Karpas-422 (cell line): ENCODE measurements at places on chromosomes 13 and 19.
A peak's percentile ranks its signal among the peaks of the same experiment; 100 is the strongest.

- H3K36me3 ChIP-seq: no peaks in the 10 kb centered on the region; the same call in 1 of the 2 replicates
- no peaks in the 10 kb centered on the region for H3K27me3 ChIP-seq
- H3K4me3 ChIP-seq: no peak overlapping the region
- DNase-seq: no peak
Measured at GRCh38 chr13:96966415-96967102, 27.7 kb downstream of the OXGR1 start.

DNA sequence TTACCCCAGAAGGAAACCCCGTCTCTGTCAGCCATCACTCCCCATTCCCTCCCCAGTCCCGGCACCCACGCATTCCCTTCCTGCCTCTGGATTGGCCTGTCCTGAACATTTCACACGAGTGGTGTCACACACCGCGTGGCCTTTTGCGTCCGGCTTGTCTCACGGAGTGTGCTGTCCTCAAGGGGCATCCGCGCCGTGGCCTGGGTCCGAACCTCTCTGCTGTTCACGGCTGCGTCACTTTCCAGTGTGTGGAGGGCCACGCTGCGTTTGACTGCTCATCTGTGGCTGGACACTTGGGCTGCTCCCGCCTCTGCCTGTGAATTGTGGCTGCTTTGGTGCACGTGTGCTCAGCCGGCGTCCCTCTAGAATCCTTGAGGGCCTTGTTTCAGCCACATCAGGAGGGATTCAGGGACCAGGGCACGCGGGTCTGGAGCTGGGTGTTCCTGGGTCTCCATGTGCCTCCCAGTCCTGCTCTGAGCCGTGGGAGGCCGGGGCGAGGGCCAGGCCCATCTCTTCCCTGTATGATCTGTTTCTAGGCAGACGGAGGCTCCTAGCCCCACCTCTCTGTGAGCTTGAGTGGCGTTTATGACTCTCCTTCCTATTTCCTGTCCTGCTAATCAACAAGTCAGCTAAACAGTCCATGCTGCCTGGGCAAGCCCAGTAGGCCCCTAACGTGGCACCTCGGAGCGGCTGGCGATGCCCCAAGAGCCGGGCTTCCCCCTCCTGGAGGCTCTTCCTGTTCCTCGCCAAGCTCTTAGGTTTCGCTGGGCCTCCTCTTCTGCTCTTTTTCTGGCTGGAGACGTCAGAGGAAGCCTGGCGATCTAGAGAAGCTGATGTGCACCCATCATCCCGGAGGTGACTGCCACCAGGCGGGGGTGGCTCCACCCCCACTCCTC lies 8.1 kb downstream of the STK11 start:
- no peaks in the 10 kb centered on the region for H3K27me3 ChIP-seq
- no peak for DNase-seq
- peaks cover 5% of the 10 kb centered on the region; the same call in 1 of the 2 replicates for H3K4me1 ChIP-seq
- H3K27ac ChIP-seq: no peak overlapping the region

DNA sequence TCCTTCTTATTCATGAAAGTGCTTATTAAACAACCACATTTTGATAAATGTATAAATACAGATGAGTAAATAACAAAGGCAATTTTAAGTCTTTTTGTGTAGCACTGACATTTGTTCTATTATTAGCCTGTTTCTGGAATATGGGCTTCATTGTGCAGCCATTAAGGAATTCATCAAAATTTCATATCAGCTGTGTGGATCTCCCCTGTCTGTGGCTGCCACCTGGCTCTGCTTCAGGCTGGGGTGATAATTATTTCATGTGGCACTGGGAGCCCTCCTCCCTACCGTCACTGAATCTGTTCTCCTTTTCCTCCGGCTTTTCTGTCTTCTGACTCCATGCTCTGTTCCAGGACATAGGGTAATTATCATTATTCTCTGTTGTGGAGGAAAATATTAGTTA lies 57.1 kb downstream of the LMO7 start:
- DNase-seq: no peak
- no peak overlapping the region for H3K4me3 ChIP-seq
- no peak overlapping the region for H3K27ac ChIP-seq
- peaks cover 3% of the 10 kb centered on the region for H3K4me1 ChIP-seq

DNA sequence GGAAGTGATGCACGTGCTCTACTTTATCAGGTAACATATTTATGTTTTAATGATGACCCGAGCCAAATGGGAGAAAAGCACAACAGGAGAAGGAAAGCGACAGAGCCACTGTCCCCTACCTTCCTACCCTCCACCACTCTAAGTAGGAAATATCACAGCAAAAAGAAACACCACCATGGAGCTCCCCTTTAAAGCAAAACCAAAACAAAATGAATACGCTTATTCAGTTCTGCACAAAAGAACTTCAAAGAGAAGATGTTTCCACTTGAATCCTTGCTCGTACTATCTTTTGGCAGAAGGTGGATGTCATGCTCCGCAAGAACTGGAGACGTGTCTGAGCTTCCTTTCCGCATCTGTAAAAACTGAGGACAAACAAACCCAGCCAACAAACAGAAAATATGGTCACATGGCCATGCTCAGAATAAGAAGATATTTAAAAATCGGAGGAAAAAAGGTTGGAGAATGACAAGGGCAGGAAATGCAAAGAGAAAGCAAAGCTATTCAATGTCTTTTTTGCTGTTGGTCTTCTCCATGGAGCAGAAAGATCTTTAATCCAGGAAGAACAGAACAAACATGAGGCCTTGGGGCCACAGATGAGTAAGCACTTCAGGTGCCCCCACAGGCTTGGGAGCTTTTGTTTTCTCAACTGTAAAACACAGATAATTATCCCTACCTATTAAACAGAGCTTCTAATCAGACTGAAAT lies 19.5 kb downstream of the N4BP2L1 start:
- no peak overlapping the region for H3K27ac ChIP-seq
- H3K4me3 ChIP-seq: no peak overlapping the region
- H3K27me3 ChIP-seq: no peaks in the 10 kb centered on the region
- H3K4me1 ChIP-seq: peaks cover 3% of the 10 kb centered on the region; the same call in 1 of the 2 replicates
- H3K36me3 ChIP-seq: no peaks in the 10 kb centered on the region
- DNase-seq: no peak

DNA sequence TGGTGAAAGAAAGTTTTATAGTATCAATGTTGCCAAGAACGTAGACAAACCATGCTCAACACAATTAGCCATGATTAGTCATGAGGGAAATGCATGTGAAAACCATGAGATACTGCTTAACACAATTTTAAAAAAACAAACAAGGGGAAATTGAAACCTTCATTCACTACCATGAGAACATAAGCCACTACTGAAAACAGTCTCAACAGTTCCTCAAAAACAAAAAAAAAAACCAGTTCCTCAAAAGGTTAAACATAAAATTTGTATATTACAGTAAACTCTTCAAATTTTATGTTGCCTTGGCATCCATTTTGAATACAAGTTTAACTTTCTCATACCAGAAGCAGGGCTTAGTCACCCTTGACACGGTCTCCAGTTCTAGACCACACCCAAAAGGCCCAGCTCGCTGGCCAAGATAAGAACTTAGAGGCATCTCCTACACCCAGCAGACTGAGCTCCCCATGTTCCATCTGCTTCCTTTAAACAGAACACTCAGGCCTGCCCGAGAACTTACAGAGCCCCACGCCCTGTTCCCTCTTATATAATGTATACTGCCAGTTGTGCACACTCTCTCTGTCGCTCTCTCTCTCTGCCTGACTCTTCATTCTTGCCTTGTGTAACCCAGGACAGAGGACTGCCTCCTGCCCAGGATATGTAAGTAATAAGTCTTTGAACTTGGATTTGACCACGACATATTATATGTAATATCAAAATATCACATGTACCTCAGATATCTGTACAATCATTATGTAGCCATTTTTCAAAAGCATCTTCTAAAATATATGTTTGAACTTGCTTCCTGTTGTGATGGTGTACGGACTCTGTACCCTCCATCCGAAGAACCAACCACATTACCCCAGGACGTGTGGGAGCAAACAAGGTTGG lies 67.4 kb downstream of the STK24 start:
- peaks cover 66% of the 10 kb centered on the region for H3K4me1 ChIP-seq
- no peak overlapping the region for H3K27ac ChIP-seq
- H3K4me3 ChIP-seq: no peak overlapping the region
- H3K36me3 ChIP-seq: no peaks in the 10 kb centered on the region

DNA sequence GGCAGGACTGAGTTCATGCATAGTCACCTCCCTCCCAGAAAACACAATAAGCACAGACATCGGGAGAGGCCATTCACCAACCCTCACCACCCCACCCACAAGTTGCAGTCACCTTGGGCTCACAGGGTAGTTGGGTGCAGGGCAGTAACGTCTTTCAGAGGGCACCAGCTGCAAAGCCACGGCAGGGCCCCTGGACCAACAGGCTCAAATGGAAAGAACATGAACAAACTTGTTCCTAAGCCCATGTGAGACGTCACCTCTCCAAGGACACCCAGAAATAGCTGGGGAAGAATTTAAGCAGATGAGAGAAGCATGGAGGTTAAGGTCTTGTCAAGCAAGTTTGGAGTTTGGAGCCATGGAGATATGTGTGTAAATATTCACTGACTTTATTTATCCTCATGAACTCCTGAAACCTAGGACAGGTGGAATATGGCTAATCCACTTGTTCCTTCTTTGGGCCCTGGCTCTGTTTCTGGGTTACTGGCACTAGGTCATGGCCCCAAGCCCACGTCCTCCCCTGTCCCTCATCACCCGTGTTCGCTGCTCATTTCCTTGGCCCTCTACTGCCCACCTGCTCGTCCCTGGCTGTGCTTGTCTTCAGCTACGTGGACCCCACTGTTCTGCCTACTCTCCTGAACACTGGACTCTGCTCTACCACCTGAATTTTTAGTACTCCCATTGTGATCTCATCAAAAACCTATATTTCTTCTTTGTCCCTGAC lies 40.4 kb downstream of the SACS start:
- H3K4me1 ChIP-seq: no peaks in the 10 kb centered on the region
- H3K36me3 ChIP-seq: no peaks in the 10 kb centered on the region
- peak; percentile 11 for DNase-seq
- H3K4me3 ChIP-seq: no peak overlapping the region
- peaks cover 4% of the 10 kb centered on the region; the same call in 1 of the 2 replicates for H3K27me3 ChIP-seq

- peaks cover 39% of the 10 kb centered on the region for H3K4me1 ChIP-seq
- no peak for DNase-seq
- H3K36me3 ChIP-seq: peaks cover 14% of the 10 kb centered on the region
- peak overlapping the region; percentile 79 for H3K4me3 ChIP-seq
- H3K27ac ChIP-seq: peak overlapping the region; percentile 96
- H3K27me3 ChIP-seq: no peaks in the 10 kb centered on the region
Measured at GRCh38 chr19:17406046-17406886, 836 bp upstream of the BST2 start.

- no peaks in the 10 kb centered on the region for H3K4me1 ChIP-seq
- H3K27ac ChIP-seq: no peak overlapping the region
- H3K27me3 ChIP-seq: no peaks in the 10 kb centered on the region
- no peaks in the 10 kb centered on the region for H3K36me3 ChIP-seq
Measured at GRCh38 chr13:109963960-109964563, 177.7 kb upstream of the IRS2 start.

GRCh38 chr13:80054806-80055205 lies 286.1 kb downstream of the SPRY2 start:
- no peaks in the 10 kb centered on the region for H3K4me1 ChIP-seq
- no peak for DNase-seq
- H3K4me3 ChIP-seq: no peak overlapping the region
- no peaks in the 10 kb centered on the region for H3K36me3 ChIP-seq

GRCh38 chr19:29366757-29367156 lies 153.8 kb upstream of the UQCRFS1 start:
- peaks cover 2% of the 10 kb centered on the region; the same call in 1 of the 2 replicates for H3K4me1 ChIP-seq
- H3K27me3 ChIP-seq: no peaks in the 10 kb centered on the region
- DNase-seq: no peak
- H3K27ac ChIP-seq: no peak overlapping the region

DNA sequence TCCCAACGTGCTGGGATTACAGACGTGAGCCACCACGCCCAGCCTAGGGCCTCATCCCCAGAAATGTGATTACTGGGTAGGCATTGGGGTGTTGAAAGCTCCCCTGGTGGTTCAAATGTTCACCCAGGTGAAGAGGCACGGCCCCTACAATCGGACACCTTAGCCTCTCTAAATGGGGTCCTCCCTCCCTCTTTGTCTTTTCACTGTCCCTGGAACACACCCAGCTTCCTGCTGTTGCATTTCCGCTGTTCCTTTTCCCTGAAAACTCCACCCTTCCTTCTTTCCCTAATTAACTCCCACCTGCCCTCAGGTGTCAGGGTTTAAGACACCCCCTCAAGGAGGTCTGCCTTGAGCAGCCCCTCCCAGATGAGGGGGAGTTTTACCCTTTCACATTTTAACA lies 3.6 kb upstream of the PRODH2 start:
- H3K27ac ChIP-seq: no peak overlapping the region
- no peak overlapping the region for H3K4me3 ChIP-seq
- DNase-seq: no peak

DNA sequence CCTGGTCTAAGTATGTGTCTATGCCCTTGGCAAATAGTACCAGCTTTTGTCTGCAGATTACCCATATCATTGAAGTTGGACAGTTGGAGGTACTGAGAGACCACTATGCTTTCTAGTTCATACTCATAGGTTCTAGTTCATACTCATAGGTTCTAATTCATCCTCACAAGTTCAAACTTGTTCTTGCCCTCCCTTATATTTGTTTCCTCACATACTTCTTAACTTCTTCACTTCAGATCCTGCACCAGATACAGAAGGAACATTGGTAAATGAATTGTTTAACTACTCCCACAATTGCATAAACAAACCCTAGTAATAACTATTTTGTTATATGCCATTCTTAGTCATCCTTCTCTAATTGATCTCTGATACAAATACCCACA lies 172.2 kb downstream of the SLITRK1 start:
- no peak overlapping the region for H3K4me3 ChIP-seq
- no peaks in the 10 kb centered on the region for H3K4me1 ChIP-seq
- no peak for DNase-seq
- no peak overlapping the region for H3K27ac ChIP-seq
- H3K36me3 ChIP-seq: no peaks in the 10 kb centered on the region

GRCh38 chr19:19746286-19747213 lies 13.6 kb upstream of the ZNF14 start:
- DNase-seq: no peak
- no peak overlapping the region for H3K4me3 ChIP-seq
- no peaks in the 10 kb centered on the region for H3K4me1 ChIP-seq
- no peak overlapping the region for H3K27ac ChIP-seq
- H3K36me3 ChIP-seq: no peaks in the 10 kb centered on the region
- no peaks in the 10 kb centered on the region for H3K27me3 ChIP-seq

GRCh38 chr13:49110122-49110912 lies 109.8 kb upstream of the MLNR start:
- no peaks in the 10 kb centered on the region for H3K27me3 ChIP-seq
- peaks cover 9% of the 10 kb centered on the region for H3K36me3 ChIP-seq
- peak overlapping the region; percentile 68 for H3K27ac ChIP-seq
- peak; percentile 97 for DNase-seq

DNA sequence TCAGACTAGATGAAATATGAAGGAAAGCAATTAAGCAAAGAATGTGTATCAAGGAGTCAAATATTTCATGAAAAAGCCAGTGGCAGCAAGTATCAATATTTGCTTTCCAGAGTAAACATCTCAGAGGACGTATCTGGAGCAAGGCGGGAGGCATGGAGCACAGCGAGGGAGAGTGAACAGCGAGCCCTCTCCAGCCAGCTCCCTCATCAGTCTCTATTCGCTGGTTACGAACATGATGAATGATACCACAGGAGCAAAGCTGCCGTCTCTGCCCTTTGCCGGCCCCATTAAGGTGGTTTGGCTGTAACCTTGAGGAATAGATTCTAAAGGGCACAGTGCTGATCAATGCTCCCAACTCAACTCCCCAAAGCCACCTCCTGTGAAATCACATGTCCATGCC lies 95.8 kb downstream of the CCNA1 start:
- no peaks in the 10 kb centered on the region for H3K36me3 ChIP-seq
- H3K27ac ChIP-seq: no peak overlapping the region
- H3K4me1 ChIP-seq: no peaks in the 10 kb centered on the region
- no peaks in the 10 kb centered on the region for H3K27me3 ChIP-seq
- no peak for DNase-seq
